ENCODE measurements at places on chromosomes 16 and 17.

- DNase-seq = no peak
These were observed 73.7 kb downstream of the MRC2 start for GRCh38 chr17:62700964-62701705.

- DNase-seq = peak; percentile 90
These were observed at the start of gene STARD3 for GRCh38 chr17:39636927-39637736. Gene STARD3 (plus strand): TSS chr17:39637144. CDS start chr17:39653532, 16,388 bp downstream.

GRCh38 chr17:34811561-34811960 is 149.7 kb downstream of the CCT6B start:
- no peak for DNase-seq

DNA sequence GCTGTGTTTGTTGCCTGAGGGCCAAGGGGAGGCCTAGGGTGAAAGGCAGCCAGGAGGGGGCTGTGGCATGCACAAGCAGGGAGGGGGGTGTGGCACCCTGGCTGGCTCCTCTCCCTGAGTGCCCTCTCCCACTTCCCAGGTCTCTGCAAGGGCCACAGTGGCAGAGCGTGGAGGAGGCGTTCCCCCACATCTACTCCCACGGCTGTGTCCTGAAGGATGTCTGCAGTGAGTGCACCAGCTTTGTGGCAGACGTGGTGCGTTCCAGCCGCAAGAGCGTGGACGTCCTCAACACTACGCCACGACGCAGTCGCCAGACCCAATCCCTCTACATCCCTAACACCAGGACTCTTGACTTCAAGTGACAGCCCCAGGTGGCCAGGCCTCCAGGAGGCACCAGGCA is 3.5 kb upstream of the TCF25 start:
- no peak for DNase-seq

DNA sequence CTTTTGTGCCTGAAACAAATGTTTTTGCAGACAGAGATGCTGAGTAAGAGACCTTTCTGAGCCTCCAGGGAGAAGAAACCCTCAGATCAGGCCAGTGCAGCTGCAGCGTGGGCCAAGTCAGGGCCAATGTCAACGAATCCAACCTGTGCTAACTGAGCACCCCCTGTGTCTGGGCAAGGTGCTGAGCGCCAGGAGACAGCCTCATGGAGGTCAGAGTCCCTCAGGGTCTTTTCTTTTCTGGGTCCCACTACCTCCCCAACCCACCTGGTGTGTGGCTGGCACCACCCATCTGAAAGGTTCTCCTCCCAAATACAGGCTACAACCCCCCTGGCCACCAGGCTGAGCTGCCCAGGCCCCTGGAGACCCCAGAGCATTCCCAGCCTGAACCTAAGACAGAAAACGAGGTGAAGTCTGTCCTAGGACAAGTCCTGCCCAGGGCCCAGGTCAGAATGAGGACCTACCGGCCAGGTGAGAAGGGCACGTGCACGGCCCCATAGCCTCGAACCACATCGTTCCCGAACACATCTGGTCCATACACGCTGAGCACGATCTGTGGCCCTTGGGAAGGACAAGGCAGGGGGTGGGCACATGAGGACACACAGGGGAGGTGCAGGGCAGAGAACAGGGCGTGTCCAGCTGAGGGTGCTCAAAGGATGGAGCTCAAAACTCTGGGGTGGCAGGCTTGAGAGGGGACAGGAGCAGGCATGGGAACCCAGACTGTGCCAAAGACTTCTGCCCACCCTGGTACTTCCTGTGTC is 15.0 kb downstream of the B9D1 start:
- no peak for DNase-seq

Measured in stimulated activated CD4-positive, alpha-beta T cell treated with anti-CD3 and anti-CD28 coated beads, Interleukin-1b, Interleukin-23, amount 100 ng/mL, for 1 hour (primary cell).